GM10248 (cell line): ENCODE measurements at places on chromosomes 12 and 14.

- no peak for DNase-seq
Measured at GRCh38 chr12:9649532-9649940, 20.0 kb upstream of the CLEC2D start.

- no peak for DNase-seq
Measured at GRCh38 chr12:11814374-11814773, 164.9 kb downstream of the ETV6 start.

- no peak for DNase-seq
Measured at GRCh38 chr12:24133384-24133783, 183.9 kb upstream of the SOX5 start.

DNA sequence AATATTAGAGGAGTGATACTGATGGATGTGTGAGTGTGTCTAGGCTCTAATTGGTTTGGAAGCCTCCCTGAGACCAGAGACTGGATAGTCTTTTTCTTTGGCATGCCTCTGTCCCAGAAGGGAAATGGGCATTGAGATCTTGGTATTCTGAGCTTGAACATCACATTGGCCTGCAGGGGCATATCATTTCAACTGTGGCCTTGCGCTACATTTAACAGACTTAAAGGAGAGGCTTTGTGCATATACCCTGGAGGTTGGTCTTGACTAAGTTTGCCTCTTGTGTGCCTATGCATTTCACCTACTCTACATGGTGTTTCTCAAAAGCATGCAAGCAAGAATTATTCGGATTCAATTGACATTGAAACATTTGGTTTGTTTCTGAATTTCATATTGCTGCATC, 185.4 kb downstream of the TMTC2 start:
- DNase-seq, result no peak

- peak; percentile 12 for DNase-seq
Measured at GRCh38 chr12:81450920-81451739, 308.0 kb downstream of the PPFIA2 start.

- DNase-seq, result no peak
Measured at GRCh38 chr12:93526786-93527428, 45.6 kb upstream of the SOCS2 start.

DNA sequence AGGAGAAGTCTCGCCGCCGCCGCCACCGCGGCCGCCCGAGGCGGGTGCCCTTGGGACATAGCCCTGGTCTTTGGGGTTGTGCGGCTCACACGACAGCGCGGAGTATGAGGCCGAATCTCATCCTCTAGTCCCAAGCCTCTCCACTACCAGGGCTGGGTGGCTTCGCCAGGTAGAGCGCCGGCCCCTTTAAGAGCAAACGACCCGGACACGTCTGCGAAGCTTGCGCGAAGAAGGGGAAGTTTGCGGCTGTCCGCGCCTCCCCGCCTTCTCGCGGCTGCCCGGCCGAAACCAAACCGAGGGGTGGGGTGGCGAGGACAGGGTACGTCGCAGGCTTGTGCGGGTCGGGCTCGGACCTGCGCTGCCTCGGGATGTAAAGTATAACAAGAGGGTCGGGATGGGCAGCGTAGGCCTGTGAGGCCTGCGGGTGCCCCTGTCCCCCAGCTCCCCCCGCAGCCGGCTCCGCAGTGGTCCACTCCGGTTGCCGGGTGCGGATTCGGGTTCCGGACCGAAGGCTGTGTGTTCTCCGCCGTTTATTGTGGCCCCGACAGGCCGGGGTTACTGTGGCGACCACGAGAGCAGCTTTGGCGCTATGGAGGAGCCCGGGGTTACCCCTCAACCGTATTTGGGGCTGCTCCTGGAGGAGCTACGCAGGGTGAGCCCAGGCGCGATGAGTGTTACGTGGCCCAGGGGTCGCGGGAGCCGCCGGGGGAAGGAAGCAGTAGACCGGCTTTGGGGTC, 33.3 kb downstream of the MIA2 start:
- DNase-seq, result peak; percentile 84

- no peak for DNase-seq
Measured at GRCh38 chr12:129440278-129440677, 463.5 kb downstream of the TMEM132D start.

DNA sequence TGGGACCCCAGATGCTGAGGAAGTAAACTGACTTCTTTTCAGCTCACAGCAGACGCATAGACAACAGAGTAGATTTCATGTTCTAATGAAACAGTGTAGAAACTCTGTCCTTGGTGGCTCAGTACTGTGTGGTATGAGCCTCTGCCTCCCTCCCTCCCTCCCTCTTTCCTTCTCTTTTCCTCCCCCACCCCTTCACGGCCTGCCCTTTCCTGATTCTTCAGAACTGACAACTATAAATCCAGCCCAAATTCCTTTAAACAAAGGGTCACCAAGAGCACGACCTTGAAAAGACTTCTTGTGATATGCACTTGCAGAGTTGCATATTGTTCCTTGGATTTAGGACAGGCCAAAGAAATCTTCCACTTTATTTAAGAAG, 164.0 kb downstream of the ETV6 start:
- DNase-seq, result no peak

DNA sequence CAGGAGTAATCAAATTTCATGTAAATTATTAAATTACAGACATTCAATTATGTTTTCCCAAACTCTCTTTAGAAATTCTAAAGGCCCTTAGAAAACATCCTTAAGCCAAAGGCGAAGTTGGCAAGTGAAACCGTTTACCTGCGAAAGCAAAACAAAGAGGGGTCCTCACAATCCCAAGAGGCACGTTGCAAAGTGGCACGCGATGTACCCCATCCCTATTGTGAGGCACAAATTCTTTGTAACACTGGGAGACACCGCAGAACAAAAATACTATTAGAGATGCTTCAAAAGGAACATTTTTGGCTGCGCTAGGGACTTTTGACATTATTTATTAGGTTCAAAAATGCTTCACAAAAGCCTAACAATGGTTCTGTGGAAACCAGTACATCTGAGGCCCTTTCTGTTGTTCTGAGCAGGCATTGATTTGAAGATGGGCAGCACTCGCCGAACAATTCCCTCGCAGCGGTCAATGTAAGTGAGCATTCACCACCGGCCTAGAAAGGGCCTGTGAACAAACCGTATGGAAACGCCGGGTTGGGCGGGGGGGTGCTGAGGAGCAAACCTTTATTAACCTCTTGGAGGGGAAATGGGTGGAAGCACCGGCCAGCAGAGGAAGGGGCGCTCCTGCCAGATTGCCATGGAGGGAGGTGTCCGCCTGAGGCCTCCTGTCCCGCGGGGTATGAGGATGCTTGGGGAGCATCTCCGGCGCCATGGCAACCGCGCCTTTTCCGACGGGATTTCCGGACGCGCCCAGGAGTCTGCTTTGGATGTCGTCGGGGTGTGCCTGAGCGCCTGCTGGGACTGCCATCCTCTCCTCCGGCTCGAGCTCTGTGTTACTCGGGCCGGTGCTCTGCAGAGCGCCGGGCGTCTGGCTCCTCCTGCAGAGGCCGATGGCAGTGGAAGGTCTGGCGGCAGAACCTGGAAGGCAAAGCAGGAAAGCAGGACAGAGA, 193.9 kb downstream of the C12orf42 start:
- DNase-seq, result no peak

- DNase-seq, result no peak
Measured at GRCh38 chr14:103385929-103386712, 906 bp downstream of the MARK3 start.

DNA sequence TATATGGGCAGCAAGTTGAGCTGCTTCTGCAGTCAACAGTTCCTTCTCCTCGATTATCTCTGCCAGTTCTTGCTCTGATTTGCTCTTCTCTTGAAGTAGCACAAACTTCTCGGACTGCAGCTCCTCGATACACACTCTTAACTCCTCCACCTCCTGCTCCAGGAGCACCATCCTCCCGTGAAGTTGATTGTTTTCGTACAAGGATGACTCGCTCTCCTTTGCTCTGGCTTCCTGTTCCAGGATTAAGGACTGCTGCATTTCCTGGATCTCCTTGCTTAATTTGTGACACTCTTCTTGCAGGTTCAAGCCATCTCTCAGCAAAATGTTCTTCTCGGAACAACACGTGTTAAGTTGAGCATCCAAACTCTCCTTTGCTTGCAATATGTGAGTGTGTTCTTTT, 56.2 kb upstream of the VPS33A start:
- no peak for DNase-seq

DNA sequence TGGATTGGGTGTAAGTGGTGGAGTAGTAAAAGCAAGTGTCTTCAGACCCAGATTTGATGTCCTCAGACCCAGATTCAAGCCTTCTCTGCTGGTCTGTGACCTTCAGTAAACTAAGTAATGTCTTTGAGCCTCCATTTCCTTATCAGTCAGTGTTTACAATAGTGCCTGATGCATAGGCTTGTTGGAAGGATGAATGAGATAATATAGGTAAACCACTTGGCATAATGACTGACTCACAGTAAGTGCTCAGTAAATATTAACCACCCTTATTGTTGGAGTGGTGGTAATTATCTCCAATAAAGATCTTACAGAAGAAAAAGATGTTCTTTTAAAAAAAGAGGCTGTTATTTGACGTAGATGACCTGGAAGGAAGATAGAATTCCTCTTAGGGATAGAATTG, 86.2 kb downstream of the IGF1 start:
- no peak for DNase-seq

DNA sequence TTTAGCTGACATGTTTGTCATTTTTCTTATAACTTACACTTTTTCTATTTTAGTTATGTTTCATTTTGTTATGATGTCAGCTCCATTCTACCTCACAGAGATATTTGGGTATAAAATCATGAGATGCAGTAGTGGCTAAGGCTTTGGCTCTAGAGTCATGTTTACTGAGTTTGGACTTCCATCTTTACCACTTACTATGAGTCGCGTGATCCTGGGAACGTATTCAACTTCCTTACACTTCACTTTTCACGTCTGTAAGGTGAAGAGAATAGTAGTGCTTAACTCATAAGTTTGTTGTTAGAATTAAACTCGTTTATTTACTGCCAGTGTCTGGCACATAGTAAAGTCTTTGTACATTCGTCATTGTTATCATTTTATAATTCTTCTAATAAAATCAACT, 126.3 kb downstream of the ERC1 start:
- DNase-seq, result no peak

- no peak for DNase-seq
Measured at GRCh38 chr12:52300796-52301691, 9.7 kb upstream of the KRT81 start.

DNA sequence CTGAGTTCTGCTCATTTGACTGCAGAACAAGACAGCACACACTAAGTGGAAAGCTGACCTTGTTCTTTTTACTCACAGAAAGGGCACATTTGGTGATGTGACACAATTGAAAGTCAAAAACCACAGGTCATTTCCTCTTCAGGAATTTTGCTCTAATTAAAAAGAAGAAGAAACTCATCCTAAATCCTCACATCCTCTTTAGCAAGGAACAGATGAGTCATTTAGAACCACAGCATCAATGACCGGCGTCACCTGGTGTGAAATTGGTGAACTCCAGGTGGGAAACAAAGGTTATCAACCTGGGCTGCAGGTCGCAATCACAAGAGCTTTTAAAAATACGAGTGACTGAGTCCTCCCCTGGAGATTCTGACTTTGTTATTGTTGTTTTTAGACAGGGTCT, 2.9 kb upstream of the RNU6-8 start:
- DNase-seq, result no peak

DNA sequence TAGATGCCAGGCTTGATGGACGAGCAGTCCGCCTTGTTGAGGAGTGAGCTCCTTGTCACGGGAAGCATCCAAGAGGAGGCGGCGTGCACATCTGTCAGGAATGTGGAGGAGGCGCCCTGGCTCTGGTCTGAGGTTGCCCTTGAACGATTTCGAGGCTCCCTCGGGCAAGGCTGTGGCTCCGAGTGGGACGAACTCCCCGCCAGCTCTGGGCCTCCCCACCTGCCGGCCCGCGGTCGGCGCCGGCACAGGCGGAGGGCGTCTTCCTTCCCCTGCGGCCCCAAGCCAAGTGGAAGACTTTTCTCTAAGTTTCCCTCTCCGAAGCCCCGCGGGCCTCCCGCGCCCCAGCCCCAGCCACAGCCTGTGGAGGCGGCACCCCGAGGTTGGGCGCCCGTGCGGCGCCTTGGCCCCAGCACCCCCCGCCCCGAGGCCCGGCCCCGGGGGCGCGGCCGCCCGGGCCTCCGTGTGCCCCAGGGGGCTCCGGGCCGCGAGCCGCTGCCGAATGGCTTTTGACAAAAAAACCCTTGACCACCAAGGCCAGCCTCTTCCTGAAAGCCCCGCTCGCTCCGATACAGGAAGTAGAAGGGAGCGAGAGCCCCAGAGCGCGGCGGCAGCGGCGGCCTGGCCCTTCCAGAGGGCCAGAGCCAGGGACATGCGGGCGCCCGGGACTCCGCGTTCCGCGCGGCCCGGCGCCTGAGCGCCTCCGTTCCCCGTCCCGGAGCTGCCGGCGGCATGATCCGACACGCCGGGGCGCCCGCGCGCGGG, at the start of gene RIN3:
Gene RIN3, plus strand, starts transcription at position 578 of the 762 bp plus-strand sequence. Its CDS starts 152 bp downstream, at position 730.
- DNase-seq, result peak; percentile 74

GRCh38 chr14:38138473-38139138, 69.1 kb upstream of the SSTR1 start:
- DNase-seq, result no peak

GRCh38 chr12:47281667-47282171, 202.0 kb upstream of the AMIGO2 start:
- DNase-seq, result no peak

DNA sequence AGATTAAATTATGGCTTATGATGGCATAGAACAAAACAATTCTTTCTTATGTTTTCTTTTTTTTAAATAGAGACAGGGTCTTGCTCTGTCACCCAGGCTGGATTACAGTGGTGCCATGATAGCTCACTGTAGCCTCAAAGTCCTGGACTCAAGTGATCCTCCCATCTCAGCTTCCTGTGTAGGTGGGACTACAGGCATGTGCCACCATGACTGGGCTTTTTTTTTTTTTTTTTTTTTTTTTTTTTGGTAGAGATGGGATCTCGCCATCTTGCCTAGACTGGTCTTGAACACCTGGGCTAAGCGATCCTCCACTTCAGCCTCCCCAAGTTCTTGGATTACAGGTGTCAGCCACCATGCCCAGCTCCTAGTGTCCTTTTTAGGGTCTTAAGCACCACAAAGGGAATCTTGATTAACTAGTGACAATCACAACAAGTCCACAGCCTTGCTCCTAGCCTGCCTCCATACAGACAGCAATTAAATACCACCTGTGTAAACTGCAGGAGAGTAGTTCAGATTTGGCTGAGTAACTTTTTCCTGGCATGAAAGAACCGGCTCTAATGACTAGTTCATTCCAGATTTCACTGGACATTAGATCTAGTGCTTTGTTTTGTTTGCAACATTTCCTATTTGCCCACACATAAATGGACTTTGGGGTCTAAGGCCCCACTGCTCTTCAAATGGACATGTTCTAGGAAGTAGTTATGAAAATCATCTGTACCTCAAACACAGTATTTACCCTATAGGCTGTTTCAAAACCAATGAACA, 61.6 kb downstream of the SH2B3 start:
- DNase-seq, result no peak

GRCh38 chr14:48943913-48944312, 642.3 kb downstream of the RPS29 start:
- DNase-seq, result no peak

- no peak for DNase-seq
Measured at GRCh38 chr14:51604073-51604472, 47.6 kb upstream of the FRMD6 start.
